ENCODE measurements at places on chromosomes 13 and 19. TPM values are rescaled to one million over a fixed set of nuclear protein-coding genes. Genes with fewer than 3 reads are reported as not detected.

DNA sequence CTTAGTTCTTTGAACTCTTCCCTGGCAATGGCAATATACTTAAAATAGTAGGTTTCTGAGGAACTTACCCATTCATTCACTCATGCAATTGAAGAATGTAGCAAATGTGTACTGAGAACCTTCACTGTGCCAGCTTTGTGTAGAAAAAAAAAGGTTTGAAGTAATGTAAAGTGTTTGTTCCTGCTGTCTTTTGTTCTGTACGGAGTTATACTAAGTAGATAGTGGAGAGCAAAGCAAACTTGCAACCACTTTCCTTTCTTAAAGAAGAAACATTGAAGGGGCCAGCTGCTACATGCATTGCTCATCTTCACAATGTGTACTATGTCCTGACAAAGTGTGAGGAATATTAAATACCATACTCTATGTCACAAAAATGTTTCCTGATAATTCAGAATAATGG is 68.9 kb upstream of the FREM2 start:
- H3K36me3 ChIP-seq, result no peaks in the 10 kb centered on the region
- H3K27me3 ChIP-seq, result peaks cover 2% of the 10 kb centered on the region
- DNase-seq, result no peak
- no peaks in the 10 kb centered on the region for H3K4me1 ChIP-seq

- no peak for DNase-seq
- no peaks in the 10 kb centered on the region for H3K36me3 ChIP-seq
- H3K4me1 ChIP-seq, result peaks cover 29% of the 10 kb centered on the region
- H3K27me3 ChIP-seq, result peaks cover 2% of the 10 kb centered on the region
- no peak overlapping the region for H3K4me3 ChIP-seq
- H3K27ac ChIP-seq, result no peak overlapping the region
Observed at GRCh38 chr13:79190932-79191331, 215.1 kb downstream of the RBM26 start.

DNA sequence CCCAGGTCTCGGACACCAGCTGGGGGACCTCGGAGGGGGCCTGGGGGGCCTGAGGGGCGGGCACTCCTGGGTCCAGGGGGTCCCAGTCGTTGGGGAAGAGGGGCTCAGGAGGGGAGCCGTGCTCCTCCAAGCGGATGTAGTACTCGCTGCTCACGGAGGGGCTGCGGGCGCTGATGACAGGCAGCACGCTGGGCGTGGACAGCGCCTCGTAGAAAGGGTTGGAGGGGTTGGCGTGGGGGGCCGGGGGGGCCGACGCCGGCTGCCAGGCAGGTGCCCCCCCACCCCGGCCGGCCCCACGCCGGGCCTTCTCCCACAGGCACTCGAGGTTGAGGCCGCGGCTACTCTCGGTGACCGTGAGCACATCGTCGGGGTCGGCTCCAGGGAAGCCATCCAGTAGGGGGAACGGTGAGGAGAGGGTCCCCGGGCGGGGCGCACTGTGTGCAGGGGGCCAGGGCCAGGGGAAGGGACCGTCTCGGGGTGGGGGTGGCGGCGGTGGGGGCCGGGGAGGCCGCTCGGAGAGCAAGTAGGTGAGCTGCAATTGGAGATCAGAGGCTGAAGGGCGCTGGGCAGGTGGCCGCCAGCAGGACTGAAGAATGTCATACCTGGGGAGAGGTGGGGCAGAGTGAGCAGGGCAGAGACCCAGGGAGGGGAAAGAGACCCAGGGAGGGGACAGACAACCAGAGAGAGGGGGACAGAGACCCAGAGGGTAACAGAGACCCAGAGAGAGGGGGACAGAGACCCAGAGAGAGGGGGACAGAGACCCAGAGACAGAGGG is 12.1 kb downstream of the LMTK3 start:
- no peak overlapping the region for H3K27ac ChIP-seq
- no peak overlapping the region for H3K4me3 ChIP-seq
- no peak for DNase-seq
- H3K4me1 ChIP-seq, result peaks cover 15% of the 10 kb centered on the region

DNA sequence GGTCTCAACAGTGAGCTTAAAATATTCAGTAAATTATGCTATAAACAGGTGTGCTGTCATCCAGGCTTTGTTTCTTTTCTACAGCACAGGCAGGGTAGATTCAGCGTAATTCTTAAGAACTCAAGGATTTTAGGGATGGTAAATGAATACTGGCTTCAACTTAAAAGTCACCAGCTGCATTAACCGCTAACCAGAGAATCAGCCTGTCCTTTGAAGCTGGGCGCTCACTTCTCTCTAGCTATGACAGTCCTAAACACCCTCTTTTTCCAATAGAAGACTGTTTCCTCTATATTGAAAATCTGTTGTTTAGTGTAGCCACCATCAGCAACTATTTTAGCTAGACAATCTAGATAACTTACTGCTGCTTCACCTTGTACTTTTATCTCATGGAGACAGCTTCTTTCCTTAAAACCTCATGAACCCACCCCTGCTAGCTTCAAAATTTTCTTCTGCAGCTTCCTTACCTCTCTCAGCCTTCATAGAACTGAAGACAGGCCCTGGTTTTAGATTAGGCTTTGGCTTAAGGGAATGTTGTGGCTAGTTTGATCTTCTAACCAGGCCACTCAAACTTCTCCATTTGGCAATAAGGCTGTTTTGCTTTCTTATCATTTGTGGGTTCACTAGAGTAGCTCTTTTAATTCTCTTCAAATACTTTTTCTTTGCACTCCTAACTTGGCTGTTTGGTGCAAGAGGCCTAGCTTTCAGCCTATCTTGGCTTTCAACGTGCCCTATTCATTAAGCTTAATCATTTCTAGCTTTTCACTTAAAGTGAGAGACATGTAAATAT is 89.5 kb downstream of the USP12 start:
- no peak overlapping the region for H3K4me3 ChIP-seq
- peaks cover 25% of the 10 kb centered on the region for H3K4me1 ChIP-seq

GRCh38 chr13:45119469-45119990 is 780 bp upstream of the GTF2F2 start:
- DNase-seq, result peak; percentile 72
- no peaks in the 10 kb centered on the region for H3K36me3 ChIP-seq
- H3K27me3 ChIP-seq, result no peaks in the 10 kb centered on the region
- no peak overlapping the region for H3K27ac ChIP-seq
- peaks cover 6% of the 10 kb centered on the region for H3K4me1 ChIP-seq
- H3K4me3 ChIP-seq, result no peak overlapping the region

- no peak overlapping the region for H3K27ac ChIP-seq
- no peaks in the 10 kb centered on the region for H3K27me3 ChIP-seq
- H3K4me3 ChIP-seq, result no peak overlapping the region
- no peak for DNase-seq
Observed at GRCh38 chr13:37390735-37391134, 207.8 kb downstream of the POSTN start.

GRCh38 chr13:44165889-44166496 is 207.6 kb upstream of the SERP2 start:
- H3K36me3 ChIP-seq, result peaks cover 4% of the 10 kb centered on the region
- no peak overlapping the region for H3K4me3 ChIP-seq
- H3K27me3 ChIP-seq, result no peaks in the 10 kb centered on the region
- no peak for DNase-seq
- H3K27ac ChIP-seq, result no peak overlapping the region

GRCh38 chr19:5880604-5881078 is 10.3 kb upstream of the FUT5 start:
- H3K27ac ChIP-seq, result no peak overlapping the region
- H3K36me3 ChIP-seq, result no peaks in the 10 kb centered on the region
- H3K27me3 ChIP-seq, result peaks cover 4% of the 10 kb centered on the region

DNA sequence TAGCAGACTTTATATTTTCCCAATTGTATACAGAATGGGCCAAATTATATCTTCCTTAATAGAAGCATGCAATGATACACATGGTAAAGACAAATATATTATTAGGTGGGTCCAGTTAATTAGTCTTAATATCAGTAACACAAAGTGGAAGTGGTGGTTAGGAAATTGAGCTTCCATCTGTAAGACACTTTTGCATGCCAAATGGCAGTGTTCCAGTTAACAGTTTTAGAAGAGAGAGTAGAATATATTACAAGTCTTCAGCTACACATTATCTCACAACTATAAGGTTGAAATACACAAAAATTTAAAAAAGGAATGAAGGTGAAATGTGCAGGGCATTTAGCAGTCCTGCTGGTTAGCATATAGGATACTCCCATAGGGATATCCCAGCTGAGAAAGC is 536.5 kb downstream of the PCDH9 start:
- no peaks in the 10 kb centered on the region for H3K27me3 ChIP-seq
- H3K27ac ChIP-seq, result no peak overlapping the region
- H3K4me3 ChIP-seq, result no peak overlapping the region
- H3K4me1 ChIP-seq, result no peaks in the 10 kb centered on the region
- no peak for DNase-seq

DNA sequence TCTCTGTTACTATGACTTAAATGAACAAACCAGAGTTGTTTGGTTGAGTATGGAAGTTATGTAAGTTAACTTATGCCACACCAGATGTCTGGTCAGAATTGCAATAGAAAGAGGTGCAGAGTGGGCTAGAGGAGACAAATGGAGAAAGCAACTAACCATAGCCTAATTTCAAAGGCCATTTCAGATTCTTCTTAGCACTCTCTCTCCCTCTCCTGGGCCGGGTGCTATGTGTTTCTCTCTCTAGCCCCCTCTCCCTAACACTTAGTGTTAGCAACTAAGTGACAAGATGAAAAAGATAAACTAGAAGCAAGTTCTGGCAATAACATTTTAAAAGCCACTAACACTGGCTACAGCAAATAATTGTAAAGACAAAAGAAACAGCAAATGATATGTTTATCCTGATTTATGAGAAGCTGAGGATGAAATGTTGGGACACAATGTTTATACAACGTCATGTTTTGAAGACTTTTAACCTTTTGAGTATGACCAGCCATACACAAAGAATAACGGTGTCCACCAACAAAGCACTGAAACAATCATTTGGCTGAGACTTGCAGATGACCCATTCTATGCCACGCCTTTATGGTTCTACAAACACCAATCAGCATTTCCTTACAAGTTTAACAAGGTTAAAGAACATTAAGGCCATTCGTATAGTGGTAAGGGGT is 18.6 kb downstream of the SERPINE3 start:
- no peak for DNase-seq
- H3K36me3 ChIP-seq, result peaks cover 21% of the 10 kb centered on the region
- no peaks in the 10 kb centered on the region for H3K4me1 ChIP-seq
- no peak overlapping the region for H3K27ac ChIP-seq
- H3K27me3 ChIP-seq, result no peaks in the 10 kb centered on the region
- no peak overlapping the region for H3K4me3 ChIP-seq

DNA sequence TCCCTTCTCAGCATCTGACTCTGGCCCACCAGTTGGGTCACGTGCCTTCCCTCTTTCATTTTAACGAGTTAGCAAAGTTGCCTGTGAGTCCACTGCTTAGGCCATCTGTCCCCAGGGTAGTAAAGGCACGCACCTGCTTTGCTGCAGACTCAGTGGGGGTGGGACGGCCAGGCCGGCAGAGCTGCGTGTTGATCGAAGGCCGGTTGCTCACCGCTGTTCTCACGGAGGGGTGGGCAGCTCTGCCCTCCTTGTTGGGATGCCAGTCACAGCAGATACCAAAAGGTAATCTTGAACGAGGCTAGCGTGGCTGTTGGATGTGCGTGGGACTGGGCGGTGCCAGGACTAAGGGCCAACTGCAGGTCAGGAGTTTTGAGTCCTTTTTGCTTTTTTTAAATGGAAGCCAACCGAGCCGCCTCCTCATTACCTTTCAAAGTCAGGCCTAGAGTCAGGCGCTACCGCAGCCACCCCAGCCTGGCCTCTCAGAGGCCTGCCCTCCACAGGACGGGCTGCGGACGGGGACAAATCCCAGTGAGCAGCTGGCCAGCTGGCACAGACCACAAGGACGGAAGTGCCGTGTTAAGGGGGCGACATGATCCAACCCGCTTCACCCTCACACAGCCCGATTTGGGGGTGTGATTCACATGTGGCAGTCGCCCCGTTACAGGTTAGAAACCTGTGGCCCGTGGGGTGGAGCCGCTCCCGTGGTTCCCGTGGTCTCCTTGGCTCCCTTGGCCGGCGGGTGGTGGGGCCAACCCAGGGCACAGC is 20.6 kb downstream of the ADPRHL1 start:
- no peak overlapping the region for H3K4me3 ChIP-seq
- no peaks in the 10 kb centered on the region for H3K36me3 ChIP-seq
- H3K27me3 ChIP-seq, result peaks cover 2% of the 10 kb centered on the region
- H3K27ac ChIP-seq, result no peak overlapping the region
- DNase-seq, result no peak
- no peaks in the 10 kb centered on the region for H3K4me1 ChIP-seq

NR2F6 gene
- 0.94 TPM for polyA plus RNA-seq

GRCh38 chr13:59623206-59623915 is 540.4 kb downstream of the DIAPH3 start:
- no peak for DNase-seq
- no peak overlapping the region for H3K27ac ChIP-seq
- H3K4me1 ChIP-seq, result no peaks in the 10 kb centered on the region
- peaks cover 5% of the 10 kb centered on the region for H3K27me3 ChIP-seq
- H3K4me3 ChIP-seq, result no peak overlapping the region

DNA sequence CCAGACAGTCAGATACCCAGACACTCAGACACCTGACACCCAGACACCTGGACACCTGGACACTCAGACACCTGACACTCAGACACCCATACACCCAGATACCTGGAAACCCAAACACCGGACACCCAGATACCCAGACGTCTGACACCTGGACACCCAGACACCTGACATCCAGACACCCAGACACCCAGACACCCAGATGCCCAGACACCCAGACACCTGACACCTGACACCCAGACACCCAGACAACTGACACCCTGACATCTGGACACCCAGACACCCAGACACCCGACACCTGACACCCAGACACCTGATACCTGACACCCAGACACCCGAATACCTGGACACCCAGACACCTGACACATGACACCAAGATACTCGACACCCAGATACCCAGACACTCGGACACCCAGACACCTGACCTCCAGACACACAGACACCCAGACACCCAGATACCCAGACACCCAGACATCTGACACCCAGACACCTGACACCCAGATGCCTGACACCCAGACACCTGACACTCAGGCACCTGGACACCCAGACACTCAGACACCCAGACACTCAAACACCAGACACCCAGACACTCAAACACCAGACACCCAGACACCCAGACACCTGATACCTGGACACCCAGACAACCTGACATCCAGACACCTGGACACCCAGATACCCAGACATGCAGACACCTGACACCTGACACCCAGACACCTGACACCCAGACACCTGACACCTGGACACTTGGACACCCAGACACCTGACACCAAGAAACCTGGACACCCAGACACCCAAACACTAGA is 19.1 kb downstream of the C19orf12 start:
- peak overlapping the region; percentile 56 for H3K27ac ChIP-seq
- no peak for DNase-seq
- no peak overlapping the region for H3K4me3 ChIP-seq
- H3K27me3 ChIP-seq, result peaks cover 1% of the 10 kb centered on the region

GRCh38 chr19:35689836-35690235 is 14.5 kb upstream of the ZBTB32 start:
- DNase-seq, result no peak
- no peak overlapping the region for H3K27ac ChIP-seq
- H3K4me1 ChIP-seq, result no peaks in the 10 kb centered on the region
- H3K27me3 ChIP-seq, result peaks cover 2% of the 10 kb centered on the region
- H3K4me3 ChIP-seq, result no peak overlapping the region
- no peaks in the 10 kb centered on the region for H3K36me3 ChIP-seq

GRCh38 chr19:19416280-19416679 is 10.8 kb downstream of the GATAD2A start:
- no peaks in the 10 kb centered on the region for H3K36me3 ChIP-seq
- no peak overlapping the region for H3K4me3 ChIP-seq
- DNase-seq, result no peak
- peaks cover 12% of the 10 kb centered on the region for H3K27me3 ChIP-seq
- H3K4me1 ChIP-seq, result peaks cover 81% of the 10 kb centered on the region

ZNF175 gene
- polyA plus RNA-seq, result 0.79 TPM

Measured in immature natural killer cell (primary cell).